Uterine smooth muscle cell (primary cell): ENCODE measurements at places on chromosomes 7 and 10. TPM values are rescaled to one million over a fixed set of nuclear protein-coding genes. Genes with fewer than 3 reads are reported as not detected.

Gene GRID2IP
- total RNA-seq, result not detected in 2 replicates

Gene HYCC1
- 92.2 and 105 TPM in 2 replicates for total RNA-seq

Gene SSC4D
- 0.55 and 0.75 TPM in 2 replicates for total RNA-seq

Gene SFMBT2
- total RNA-seq, result 3.5 and 4.1 TPM in 2 replicates

Gene FAM200A
- 6.9 and 7.9 TPM in 2 replicates for total RNA-seq

Gene GATA3
- not detected in 2 replicates for total RNA-seq

Gene CALML5
- not detected in 2 replicates for total RNA-seq

Gene TAS2R5
- 0.55 and 1.00 TPM in 2 replicates for total RNA-seq

Gene NKX6-2
- total RNA-seq, result under 0.01 TPM in 1 of 2 replicates, not detected in the other

Gene MAT1A
- total RNA-seq, result not detected in 2 replicates

Gene MRLN
- not detected in 2 replicates for total RNA-seq

Gene OSBPL3
- 19.4 and 23.9 TPM in 2 replicates for total RNA-seq

Gene C10orf67
- total RNA-seq, result 0.11 and 0.12 TPM in 2 replicates

Gene ZNF467
- total RNA-seq, result 0.22 and 0.62 TPM in 2 replicates

Gene UCN3
- total RNA-seq, result not detected in 2 replicates

Gene PGAM1
- total RNA-seq, result 355 and 484 TPM in 2 replicates

Gene POMZP3
- 1.8 and 4.7 TPM in 2 replicates for total RNA-seq

Gene GIMAP4
- total RNA-seq, result 0.44 and 0.50 TPM in 2 replicates
